ENCODE measurements at places on chromosomes 4 and X.

GRCh38 chrX:123728016-123728415, 4.8 kb downstream of the THOC2 start:
- no peak for DNase-seq

DNA sequence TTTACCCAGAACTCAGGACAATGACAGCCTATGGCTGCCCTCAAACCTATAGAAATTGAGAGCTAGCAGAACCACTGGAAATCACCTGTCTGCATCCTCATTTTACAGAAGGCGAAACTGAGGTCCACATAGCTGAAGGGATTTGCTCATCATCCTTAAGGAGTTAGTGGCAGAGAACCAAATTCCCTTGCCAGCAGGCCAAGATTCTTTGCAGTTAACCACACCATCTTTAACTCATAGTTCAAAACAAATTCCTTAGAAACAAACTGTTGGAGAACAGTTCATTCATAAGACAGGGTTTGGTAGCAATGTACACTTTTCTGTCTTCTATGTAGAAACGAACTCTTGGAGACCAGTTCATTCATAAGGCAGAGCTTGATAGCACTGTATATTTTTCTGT, 37.9 kb upstream of the RAP2C start:
- no peak for DNase-seq

DNA sequence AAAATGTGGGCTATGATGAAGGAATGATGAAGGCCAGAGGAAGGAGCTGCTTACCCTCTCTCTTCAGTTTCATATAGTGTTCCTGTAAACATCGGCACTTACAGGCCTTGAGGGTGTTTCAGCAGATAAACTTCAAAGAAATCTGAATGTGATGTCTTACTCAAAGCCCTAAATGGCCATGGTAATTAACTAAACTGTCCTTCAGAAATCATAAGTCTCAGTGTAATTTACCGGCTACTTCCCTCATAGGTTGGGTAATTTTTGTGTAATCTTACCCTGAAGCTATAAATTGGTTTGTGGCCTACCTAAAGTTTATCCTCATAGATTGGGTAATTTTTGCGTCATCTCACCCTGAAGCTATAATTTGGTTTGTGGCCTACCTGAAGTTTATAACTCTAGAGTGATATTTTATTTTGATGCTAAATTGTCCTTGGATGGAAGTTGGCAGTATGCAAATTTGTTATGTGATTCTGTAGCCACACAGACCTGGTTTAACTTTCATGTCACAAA, 2700.3 kb downstream of the ARAP2 start:
- no peak for DNase-seq

DNA sequence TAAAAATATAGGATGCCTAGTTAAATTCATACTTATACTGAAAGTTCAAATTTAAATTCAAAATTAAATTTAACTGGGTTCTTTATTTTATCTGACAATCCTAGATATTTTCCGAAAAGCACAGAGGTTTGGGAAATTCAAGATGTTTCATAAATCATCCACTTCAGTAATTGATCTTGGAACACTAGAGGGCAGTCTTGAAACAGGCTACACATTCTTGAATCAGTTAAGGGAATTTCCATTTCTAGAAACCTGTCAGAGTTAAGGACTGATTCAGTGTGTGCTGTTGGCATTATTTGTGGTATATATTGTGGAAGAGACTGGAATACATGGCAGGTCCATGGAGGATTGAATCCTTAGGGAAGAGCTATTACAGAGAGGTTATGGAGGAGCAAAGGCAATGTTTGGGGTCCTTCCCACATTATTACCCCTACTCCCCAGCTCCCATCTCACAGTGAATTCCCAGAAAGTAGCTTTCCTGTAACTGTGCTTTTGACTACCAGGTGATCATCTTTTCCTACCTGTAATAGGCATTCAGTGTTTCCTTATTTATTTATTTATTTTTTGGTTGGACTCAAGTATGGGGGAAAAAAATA, 92.9 kb downstream of the EGF start:
- peak; percentile 51 for DNase-seq

GRCh38 chrX:78383594-78383993, 56.2 kb upstream of the CYSLTR1 start:
- DNase-seq, result no peak

- no peak for DNase-seq
Observed at GRCh38 chr4:108589961-108590360, 30.4 kb upstream of the RPL34 start.

DNA sequence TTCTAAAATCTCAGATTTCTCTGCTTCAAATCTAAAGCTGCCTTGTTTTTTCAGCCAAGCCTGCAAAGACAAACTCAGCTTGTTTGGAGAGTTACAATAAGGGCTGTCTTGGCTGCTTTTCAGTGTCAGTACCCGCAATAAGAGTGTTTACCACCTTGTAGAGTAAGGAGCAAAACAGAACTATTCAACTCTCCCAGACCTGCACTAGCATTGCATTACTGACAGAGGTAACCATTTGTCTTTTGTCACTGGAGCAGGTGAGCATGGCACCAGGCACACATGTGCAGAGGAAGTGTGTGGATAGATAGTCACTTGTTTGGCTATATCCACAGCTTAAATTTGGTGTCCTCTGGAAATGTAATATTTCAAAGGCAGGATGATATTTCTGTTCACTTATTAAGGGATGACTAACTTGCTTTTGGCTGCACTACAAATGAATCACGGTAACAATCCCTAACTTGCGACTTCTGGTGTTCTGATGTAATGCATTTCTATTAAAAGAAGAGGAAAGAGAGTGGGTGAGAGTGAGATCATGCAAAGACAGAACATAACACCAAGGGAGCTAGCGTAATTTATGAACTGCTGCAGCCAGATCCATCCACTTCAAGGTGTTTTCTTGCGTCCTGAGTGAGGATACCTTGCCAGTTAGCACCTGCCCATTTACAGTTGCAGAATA, 38.6 kb downstream of the PTCHD1 start:
- no peak for DNase-seq

DNA sequence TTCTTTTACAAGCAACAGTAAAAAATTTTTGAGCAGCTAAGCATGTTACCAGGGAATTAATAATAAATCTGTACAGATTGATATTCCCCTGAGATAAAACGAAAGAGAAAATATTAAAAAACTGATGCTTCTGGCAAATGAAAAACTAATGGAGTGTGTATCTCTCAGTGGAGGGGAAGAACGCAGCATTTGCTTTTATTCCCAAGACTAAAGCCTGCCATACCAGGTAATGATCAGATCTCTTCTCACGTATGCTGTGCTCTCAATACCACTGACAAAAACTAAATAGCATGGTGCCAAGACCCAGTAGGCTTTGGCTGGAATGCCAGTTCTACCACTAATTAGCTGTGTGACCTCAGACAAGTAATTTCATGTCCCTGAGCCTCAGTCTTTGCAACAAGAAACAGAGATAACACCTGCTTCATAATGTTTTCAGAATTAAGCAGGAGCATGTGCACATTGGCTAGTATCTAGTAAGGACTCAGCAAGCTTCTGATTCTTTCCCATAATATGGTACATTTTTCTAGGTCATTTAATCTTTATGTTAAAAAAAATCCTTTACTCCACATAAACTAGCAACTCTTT, 179.6 kb downstream of the CENPC start:
- no peak for DNase-seq

- no peak for DNase-seq
Observed at GRCh38 chrX:9947131-9947794, 19.9 kb upstream of the CLDN34 start.

DNA sequence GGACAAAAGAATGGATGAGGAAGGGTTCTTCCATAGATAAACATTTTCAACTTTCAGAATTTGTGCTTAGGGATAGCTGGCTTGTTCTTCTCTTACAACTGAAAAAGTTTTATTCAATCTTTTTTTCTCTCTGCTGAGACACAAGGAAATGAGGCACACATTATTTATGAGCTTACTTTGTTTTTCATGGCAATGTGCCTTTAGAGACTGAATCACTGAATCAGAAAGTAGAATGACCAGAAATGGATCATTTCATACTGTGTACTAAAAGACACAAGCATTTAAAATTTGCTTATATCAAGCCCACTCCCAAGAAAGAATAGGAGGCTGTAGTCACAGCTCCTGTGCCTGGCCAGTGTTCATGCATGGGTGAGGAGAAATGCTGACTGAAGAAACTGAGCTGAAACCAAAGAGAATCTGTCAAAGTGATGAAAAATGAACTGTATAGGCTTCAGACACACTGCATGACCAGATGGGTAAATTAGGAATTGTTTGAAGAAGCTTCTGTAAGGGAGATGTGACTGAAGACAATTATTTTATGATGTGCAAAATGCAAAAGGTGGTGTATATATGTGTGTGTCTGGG, 413.8 kb downstream of the RAPGEF2 start:
- no peak for DNase-seq

GRCh38 chr4:110216129-110216528, 17.7 kb upstream of the ELOVL6 start:
- no peak for DNase-seq

Data from stimulated activated naive CD4-positive, alpha-beta T cell (primary cell).